Activated effector memory CD4-positive, alpha-beta T cell treated with anti-CD3 and anti-CD28 coated beads, Interleukin-2, amount 50 U/mL, for 16 hours (primary cell): ENCODE measurements at places on chromosomes 6 and 20.

GRCh38 chr20:57308451-57309271, 20.9 kb upstream of the SPO11 start:
- DNase-seq, result peak; percentile 21

DNA sequence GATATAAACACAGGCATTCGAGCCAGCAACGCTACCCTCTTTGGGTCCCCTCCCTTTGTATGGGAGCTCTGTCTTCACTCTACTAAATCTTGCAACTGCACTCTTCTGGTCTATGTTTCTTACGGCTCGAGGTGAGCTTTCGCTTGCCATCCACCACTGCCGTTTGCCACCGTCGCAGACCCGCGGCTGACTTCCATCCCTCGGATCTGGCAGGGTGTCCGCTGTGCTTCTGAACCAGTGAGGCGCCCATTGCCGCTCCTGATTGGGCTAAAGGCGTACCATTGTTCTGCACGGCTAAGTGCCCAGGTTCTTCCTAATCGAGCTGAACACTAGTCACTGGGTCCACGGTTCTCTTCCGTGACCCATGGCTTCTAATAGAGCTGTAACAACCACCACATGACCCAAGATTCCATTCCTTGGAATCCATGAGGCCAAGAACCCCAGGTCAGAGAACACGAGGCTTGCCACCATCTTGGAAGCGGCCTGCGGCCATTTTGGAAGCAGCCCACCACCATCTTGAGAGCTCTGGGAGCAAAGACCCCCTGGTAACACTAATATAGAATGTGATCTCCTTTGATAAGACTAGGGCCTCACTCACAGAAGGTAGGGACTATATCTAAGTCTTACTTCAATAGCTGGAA, 973 bp downstream of the UBD start:
- DNase-seq, result no peak

DNA sequence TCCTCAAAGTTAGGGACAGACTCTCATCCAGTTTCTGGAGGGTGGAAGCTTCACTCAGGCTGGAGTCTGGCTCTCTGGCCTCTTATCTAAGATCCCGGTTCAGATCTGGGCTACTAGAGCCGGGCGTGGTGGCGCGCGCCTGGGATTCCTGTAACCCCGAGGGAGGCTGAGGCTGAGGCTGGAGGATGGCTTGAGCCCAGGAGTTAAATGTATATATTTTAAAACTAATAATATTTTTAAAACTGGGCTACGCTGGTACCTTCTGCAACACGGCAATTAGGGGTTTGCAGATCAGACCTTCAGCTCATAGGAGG, 710 bp upstream of the ZNF343 start:
- DNase-seq, result no peak

DNA sequence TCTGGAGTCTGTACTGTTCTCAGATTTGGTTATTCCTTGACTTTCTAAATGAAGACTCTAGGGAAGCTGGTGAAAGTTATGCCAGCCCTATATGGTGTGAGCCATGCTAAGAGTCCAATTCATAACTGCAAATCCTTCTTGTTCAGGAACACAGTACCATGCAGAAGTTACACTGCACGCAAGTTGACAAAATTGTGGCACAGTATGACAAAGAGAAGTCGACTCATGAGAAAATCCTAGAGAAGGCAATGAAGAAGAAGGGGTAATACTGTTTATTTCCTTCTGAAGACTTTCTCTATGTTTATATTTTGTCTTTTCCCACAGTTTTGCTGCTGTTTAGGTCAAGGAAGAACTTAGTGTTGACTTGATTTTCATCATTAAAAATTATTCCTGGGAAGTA, 61.2 kb upstream of the LAMP5 start:
- DNase-seq, result no peak

GRCh38 chr20:18754653-18755045, 58.9 kb upstream of the SCP2D1 start:
- DNase-seq, result no peak

DNA sequence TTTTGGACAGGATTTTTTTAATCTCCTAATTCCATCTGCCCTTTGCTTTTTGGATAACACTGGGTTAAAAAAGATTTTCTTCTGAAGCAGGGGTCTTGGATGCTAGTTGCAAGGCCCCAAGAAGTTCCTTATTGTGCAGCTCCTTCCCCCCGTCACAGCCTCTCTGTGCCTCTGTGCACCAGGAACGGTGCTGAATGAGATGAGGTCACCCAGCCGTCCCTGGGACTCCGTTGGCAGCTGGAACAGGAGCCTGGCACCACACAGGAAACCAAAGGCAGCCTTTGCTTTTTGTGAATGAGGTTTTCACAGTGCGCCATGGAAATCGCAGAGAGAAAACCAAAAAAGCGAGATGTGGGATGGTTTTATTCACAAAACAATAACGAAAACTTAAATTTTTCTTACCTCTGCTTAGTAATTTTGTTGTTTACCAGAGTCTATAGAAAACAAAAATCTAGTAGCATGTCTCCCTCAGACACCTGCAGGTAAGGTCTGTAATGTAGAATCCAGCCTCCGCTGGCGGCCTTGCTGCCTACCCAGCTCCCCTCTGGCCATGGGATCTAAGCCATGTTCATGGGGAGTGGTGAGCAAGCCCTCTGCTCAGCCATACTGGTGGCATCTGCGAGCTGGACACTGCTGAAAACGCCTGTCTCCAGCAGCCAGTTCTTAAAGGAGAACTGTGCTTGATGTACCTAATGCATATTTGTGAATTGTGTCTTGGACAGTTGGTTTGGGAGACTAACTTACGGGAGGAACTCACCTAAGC, 40.4 kb upstream of the SYNJ2 start:
- DNase-seq, result no peak
